ENCODE measurements at places on chromosomes 11 and 22.

- no peak for DNase-seq
Observed at GRCh38 chr22:36252754-36253522, at the start of gene APOL1. TSS of gene APOL1 (plus strand) at chr22:36253133. CDS start at chr22:36254956, 1,823 bp downstream.

DNA sequence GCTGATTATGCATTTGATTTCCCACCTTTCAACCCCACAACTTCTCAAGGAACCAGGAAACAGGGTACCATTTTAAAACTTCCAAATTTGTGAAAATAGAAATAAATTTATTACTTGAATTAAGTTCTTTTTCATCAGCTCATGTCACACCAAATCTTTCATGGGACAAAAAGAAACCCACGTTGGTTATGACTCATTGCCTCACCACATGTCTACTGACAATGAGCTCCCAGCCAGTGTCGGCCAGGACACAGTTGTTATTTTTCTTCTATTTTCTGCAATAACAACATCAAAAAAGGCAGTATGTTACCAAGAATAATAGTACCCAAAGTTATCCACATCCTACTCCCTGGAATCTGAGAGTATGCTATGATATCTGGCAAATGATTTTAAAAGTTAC is 17.3 kb downstream of the MS4A6A start:
- no peak for DNase-seq

DNA sequence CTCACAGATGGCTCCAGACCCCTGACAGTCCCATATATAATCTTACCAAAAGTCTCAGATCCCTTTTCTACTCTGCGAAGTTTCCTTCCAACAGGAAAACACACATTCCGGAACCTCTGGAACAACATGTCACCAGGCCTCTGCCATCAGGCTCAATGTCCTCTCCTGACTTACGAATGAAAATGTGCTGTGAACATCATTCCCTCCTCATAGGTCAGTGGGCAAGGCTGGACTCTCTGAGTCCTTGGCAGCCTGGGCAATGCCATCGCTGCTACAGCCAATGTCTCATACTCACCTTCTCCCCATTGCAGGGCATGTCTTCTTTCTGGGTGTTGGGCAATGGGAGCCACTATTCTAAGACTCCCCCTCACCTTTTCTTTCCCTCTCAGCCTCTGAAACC is 1.7 kb upstream of the HPX start:
- DNase-seq = no peak

DNA sequence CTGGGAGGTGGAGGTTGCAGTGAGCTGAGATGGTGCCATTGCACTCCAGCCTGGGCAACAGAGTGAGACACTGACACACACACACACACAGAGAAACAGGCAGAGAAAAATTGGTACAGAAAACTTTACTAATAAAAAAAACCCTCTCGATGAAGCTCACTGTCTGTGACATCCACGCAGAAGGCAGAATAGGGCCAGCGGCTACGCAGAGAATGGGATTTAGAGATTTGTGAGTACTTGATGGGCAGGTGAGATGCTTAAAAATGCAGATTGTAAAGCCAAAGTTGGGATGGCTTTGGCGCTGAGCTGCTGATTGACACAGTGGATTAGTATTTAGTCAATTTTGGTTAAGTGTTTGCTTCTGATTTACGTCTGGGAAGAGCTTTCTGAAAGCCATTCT is 561.1 kb downstream of the TBC1D22A start:
- no peak for DNase-seq

GRCh38 chr22:41491374-41492100 is 22.6 kb downstream of the ACO2 start:
- no peak for DNase-seq

DNA sequence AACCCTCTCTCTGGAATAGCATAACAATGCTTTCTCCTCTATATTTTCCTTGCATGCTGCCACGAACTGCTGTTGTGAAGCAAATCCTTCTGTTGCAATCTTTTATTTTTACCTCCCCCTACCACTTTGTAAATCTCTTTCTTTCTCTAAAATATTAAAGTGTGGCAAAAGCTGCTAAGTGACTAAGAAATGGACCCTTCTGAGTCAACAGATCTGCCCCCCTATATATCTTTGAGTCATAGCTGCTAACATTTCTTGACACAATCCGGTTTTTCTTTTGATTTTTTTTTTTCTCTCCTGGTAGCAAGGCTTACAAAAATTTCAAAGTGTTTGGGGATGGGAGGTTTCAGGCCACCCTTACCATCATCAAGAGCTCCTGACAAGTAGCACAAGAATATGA is 39.0 kb upstream of the KIRREL3 start:
- no peak for DNase-seq

DNA sequence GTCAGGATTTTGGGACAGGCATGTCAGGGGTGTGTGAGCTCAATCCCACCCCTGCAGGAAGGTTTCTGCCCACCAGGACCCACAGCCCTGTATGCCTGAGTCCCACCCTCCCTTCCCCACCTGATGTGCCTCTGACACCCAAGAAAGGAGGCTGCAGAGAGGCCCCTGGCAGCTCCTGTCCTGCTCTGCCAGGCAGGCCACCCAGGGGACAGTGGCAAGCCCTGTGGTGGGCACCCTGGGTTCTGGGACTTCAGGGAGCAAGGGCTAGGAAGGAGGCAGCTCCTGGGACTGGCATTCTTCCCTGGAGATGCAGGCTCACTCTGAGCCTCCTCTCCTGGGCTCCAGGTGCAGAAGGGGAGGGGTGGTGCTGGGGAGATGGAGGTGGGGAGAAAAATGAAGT is 234.5 kb upstream of the B3GAT1 start:
- DNase-seq = no peak

- no peak for DNase-seq
Observed at GRCh38 chr11:71114124-71114851, 138.1 kb downstream of the SHANK2 start.

GRCh38 chr11:75637998-75638397 is 30.8 kb downstream of the MAP6 start:
- no peak for DNase-seq

GRCh38 chr22:23243006-23243573 is 62.8 kb downstream of the BCR start:
- no peak for DNase-seq

DNA sequence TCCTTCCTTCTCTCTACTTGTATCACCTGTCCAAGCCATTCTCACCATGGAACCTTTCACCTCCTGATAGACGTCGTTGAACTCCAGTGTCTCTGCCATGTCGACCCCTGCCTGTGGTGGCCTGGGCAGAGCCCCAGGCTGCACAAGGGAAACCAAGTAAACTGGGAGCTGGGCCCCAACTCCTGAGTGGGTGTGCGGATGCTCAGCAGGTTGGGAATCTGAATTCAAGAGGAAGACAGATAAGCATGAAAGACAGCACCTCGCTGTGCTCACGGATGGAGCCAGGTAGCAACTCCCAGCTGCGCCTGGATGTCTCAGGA is 709 bp downstream of the SSRP1 start:
- DNase-seq = no peak

GRCh38 chr11:131511794-131512193 is 141.4 kb downstream of the NTM start:
- DNase-seq = no peak

DNA sequence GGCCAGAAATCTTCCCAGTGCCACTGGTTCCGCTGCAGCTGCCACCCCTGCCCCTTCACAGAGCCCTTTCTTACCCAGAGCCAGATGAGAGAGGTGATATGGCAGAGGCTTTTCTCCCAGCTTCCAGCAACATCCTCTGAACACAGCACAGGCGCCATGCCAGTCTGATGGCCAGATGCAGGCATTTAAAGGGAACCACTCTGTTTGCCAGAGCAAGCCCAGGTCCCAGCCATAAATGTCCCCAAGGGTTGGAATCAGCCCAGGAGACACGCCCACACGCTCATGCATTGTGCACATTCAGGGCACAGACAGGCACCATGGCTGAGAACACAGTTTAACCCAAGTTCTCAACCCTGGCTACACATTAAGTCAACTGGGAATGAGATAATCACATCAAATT is 114.3 kb upstream of the CSNK2A3 start:
- no peak for DNase-seq

DNA sequence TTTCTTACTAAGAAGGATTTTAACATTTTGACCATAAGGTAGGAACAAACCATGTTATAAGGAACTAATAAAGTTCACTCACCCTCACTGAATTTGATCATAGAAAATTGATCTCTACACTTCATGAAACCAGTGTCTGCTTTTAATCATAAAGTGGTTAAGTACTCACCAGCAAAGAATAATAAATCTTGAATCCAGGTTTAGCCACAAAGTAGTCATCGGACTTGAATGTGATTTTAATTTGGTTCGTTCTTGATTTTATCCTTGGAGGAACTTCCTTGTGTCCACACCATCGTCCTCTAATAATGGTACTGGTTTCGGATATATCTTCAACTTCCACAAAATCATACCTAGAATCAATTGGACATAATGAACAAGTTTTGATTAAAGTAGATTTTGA is 40.5 kb upstream of the DDI1 start:
- no peak for DNase-seq

DNA sequence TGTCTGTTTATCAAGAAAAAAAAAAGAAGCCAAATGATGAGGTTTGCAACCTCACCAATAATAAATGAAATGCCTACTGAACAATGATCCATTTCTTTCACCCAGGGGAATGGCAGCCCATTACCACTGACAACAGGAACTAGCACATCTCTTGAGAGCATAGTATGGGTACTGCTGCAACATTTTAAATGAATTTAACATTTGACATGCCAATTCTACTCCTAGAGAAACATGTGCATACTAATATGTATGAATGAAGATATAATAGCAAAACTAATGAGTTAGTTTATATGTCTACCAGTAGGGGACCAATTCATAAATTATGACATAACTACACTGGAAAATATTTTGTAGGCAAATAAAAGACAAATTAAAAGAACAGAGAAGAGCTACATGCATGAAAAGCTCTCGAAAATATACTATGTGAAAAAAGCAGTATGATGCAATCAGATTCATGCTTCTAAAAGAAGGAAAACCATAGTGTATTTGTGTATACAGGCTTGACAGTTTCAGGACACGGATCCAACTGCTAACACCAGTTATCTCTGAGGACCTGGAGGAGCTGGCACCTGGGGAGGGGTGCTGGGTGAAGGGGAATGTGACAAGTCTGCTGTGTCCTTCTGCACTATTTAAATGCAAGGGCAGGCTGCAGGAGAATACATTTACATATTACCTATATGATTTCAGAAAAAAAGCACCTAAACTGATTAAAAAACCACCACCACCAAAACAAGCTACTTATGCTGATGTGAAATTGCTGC is 6.9 kb downstream of the SMCO4 start:
- DNase-seq = no peak

- no peak for DNase-seq
Observed at GRCh38 chr11:128404437-128404836, 182.9 kb downstream of the ETS1 start.
